Fibroblast of lung (primary cell): ENCODE measurements at places on chromosomes 1 and 21. TPM values are rescaled to one million over a fixed set of nuclear protein-coding genes. Genes with fewer than 3 reads are reported as not detected.

MTOR gene
- total RNA-seq, result 25.4 and 36.2 TPM in 2 replicates

PADI2 gene
- not detected in 2 replicates for total RNA-seq

TNFAIP8L2 gene
- not detected in 2 replicates for total RNA-seq

DNALI1 gene
- total RNA-seq, result 3.6 and 5.0 TPM in 2 replicates

DYNLT4 gene
- 0.51 and 0.66 TPM in 2 replicates for total RNA-seq

TLCD4 gene
- total RNA-seq, result 0.51 and 2.1 TPM in 2 replicates

TMCC2 gene
- total RNA-seq, result 4.1 and 6.9 TPM in 2 replicates

DTL gene
- total RNA-seq, result 0.26 and 2.8 TPM in 2 replicates

NECTIN4 gene
- under 0.01 and 0.33 TPM in 2 replicates for total RNA-seq

FCRL1 gene
- not detected in 2 replicates for total RNA-seq
